ENCODE measurements at places on chromosomes 2 and 18.

- DNase-seq = no peak
Measured at GRCh38 chr2:21754164-21754788, 630.5 kb downstream of the TDRD15 start.

GRCh38 chr2:231685349-231686191, 22.8 kb upstream of the PTMA start:
- DNase-seq = peak; percentile 56

DNA sequence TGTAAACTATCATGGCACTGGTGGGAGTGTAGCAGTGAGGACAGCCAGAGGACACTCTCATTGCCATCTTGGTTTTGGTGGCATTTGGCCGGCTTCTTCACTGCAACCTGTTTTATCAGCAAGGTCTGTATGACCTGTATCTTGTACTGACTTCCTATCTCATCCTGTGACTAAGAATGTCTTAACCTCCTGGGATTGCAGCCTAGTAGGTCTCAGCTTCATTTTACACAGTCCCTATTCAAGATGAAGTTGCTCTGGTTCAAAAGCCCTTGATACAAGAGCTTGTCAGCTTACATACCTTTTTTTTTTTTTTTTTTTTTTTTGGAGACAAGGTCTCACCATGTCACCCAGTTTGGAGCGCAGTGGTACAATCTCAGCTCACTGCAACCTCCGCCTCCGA, 110.9 kb downstream of the METTL8 start:
- no peak for DNase-seq

GRCh38 chr2:150259746-150260145, 227.7 kb downstream of the RND3 start:
- DNase-seq = no peak

DNA sequence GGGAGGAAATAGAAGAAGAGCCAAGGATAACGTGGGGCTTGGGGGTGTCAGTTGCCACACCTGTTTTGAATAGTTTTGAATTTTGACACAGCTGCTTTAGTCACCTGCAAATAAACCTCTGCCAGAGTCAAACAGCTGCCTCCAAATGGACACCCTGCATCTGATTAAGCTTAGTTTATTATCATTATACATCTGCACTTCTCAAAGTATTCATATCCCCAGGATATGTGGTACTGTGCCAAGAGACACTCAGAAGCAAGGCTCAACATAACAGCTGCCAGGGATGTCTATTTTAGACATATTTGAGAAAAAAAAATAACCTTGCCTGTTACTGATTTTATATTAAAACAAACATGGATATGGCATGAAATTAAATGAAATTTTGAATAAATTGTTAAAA, 122.5 kb upstream of the WDR75 start:
- peak; percentile 36 for DNase-seq

DNA sequence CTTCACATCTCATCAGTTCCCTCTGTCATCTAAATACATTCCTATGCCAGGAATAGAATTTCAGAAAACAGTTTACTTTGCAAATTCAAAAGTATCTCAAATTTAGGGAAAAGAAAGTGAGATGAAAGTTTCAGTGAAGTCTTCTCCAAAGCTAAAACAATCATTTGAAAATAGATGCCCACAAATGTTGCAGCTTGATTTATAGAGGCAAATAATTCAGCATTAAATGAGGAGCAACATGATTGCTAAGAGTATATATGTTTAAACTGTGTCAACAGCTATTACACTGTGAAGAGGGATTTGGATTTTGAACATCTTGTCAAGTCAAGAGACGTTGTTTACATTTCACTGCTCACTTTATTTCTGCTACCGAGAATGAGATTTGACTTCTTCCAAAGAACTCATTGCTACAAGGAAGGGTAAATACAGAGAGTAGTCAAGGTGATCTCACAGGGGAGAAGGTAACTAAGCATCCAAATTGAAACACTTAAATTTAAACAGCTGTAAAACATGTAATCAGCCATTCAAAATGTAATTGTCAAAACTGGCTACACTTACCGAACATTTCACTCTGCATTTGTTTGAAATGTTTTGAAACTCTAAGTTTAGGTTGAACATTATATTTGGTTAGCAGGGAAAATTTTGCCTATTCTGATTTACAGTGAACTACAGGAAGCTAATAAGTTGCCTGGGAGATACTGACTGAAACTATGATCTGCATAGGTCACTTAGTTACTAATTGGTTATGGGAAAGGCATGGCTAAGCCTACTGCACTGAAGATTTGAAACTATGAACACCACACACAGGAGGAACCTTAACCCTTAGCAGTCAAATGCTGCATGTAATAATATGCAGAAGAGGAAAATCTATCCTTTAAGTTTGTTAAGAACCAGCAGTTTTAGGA, 33.2 kb upstream of the GALNT3 start:
- no peak for DNase-seq

GRCh38 chr18:10454681-10455557, 484 bp downstream of the APCDD1 start:
- no peak for DNase-seq

DNA sequence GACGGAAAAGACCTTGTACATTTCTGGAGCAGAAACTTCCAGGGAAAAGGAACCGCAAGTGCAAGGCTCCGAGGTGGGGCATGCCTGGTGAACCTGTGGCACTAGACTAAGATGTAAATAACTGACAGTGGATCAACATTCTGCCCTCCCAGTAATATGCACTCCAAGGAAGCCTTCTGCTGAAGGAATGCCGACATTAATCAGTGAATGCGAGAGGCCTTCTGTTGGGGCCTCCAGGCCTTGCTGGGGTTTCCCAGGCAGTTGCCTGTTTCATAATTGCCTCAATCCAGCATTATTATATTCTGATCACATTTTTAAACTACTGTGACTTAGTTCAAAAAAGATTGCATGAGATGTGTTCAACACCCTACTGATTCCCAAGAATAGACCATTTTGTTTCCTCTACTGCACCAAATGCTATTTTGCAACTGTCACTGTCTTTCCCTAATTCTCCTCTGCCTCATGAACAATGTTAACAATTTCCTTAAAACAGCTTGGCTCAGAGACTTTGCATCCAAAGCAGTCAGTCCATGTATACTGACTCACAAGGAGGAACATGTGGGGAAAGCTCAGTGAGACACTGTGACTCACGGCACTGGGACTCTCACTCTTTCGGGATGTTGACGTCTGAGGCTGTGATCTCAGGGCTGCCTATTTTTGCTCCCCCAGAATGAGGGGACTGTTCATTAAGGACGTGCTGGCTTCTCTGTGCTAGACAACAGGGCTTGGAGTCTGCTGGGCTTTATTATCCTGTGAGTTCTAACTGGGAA, 10.5 kb upstream of the DSG2 start:
- no peak for DNase-seq

DNA sequence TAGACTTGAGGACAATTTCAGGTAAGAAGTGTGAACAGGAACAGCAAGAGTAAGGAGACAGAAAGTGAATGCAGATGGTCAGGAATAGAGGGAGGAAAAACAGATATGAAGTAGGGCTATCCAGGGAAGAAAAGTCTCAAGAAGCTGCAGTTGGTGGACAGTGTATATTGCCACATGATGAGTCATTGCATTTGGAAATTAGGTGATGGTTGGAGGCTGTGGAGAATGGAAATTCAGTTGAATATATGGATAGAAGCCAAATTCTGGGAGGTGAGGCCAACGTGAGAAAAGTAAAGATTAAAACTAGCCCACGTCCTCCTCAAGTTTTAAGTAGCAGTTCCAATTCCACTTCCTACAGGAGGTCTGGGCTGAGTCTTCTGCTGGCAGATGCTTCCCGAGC, 158.4 kb downstream of the UBE2E3 start:
- DNase-seq = no peak

GRCh38 chr2:172415157-172415864, 12.1 kb upstream of the ITGA6 start:
- no peak for DNase-seq
